IMR-90 (cell line): ENCODE measurements at places on chromosomes 3 and 15. TPM values are rescaled to one million over a fixed set of nuclear protein-coding genes. Genes with fewer than 3 reads are reported as not detected.

DNA sequence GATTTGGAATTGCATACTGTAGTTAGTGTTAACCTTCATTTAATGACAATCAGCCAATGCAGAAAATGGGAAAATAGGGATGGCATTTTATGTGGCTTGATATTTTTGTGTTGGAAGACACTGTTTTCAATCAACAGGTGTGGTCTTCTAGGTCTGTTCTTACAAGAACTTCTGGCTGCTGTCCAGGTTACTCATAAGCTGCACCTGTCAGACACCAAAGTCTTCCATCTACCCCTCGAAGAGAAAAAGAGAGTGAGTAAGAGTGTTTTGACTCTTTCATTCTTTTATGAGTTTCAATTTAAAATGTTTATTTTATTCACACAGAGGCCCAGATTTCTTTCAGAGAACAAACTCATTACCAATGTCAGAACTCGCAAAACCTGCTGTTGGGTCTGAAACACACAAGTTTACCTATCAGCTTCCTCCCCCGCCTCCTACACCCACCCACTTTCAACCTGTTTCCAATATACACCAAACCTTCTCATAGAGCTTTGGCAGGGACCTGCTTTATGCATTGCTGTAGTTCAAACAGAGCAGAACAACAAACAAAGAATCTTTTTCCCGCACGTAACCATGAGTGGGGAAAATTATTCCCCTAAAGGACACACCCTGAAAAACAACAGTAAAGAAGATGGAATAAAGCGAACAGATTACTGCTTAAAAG lies 767.7 kb upstream of the ALCAM start:
- no peak for DNase-seq

DNA sequence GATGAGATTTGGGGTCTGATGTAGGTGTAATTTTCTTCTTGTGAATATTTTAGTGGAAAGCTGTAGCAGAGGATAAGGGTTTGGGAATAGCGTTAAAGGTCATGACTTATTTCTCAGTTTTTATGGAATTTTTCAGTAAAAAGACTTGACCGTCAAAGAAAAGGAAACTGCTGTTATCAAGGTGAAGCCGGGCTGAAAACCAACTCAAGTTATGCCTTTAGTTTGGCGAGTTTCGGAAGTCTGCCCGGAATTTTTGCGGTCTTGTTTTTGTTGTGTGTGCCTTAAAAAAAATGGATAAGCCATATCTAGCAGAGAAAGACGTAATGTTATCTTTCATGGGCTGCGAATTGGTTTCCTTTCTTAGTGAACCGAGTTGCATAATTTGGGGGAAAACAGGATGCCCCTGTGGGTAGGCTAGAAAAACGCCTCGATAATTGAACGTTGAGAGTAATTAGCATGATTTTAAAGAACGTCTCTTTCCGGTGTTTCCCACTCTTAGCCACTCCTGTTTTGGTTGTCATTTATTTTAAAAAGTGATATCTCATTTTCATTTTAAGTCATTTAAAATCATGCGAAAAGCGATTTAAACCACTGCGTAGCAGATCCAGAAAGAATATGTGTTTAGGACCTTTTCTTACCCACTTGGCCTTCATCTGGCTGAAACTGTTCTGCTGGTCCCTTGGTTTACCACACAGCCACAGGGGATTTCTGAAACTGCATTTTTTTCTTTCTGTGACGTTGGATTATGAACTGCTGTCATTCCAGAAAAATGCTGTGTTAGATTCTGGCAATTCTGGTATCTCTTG lies 1.1 kb downstream of the NFKBIZ start:
- DNase-seq = peak; percentile 81

DNA sequence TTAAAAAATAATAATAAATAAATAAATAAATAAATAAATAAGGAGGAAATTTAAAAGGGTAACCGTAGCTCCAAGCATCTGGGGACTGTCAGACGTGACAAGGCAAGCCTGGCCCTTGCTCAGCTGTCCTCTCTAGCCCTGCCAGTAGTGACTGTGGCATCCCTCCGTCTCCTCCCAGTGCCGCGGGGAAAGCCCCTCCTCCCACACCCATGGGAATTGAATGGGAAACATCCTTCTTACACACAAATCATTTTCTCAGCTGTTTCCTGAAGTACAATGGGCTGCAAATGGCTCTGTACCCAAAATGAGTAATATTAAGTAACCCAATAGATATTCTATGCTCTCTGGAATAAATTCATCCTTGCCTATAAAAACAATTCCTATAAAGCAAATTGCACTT lies 101.6 kb upstream of the RAD18 start:
- DNase-seq = no peak

- DNase-seq = no peak
Measured at GRCh38 chr3:123388811-123389627, 59.9 kb downstream of the ADCY5 start.

ACOX2 gene
- 15.6 and 17.8 TPM in 2 replicates for total RNA-seq

- peak; percentile 88 for DNase-seq
Measured at GRCh38 chr3:113084777-113085176, 94.0 kb downstream of the GTPBP8 start.
